Neural crest cell (in vitro differentiated cells): ENCODE measurements at places on chromosomes 6 and 20.

- DNase-seq: no peak
These were observed 700 bp upstream of the LAMA5 start for GRCh38 chr20:62367633-62368391.

- DNase-seq: no peak
These were observed 153.2 kb upstream of the THBS2 start for GRCh38 chr6:169406804-169407203.

DNA sequence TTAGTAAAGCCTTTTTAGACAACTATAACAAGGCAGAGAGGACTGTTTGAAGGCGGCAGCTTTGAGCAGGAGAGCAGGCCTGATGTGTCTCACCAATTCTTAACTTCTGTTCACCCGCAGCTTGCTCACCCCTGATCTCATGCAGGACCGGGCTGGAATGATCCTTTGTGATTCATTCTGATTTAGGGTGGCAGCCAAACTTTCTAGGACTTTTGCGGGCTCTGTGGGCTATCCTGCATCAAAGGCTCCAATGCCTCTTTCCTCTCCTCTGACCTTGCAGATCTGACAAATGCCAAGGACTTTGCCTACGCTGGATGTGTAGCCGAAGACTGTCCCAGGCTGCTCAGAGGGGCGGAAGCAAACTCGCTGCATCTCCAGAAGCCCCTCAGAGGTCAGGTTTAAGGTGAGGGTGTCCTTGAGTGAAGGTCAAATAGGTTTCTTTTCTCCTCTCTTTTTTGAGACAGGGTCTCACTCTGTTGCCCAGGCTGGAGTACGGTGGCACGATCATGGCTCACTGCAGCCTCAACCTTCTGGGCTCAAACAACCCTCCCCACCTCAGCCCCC lies 72.3 kb downstream of the VEGFA start:
- DNase-seq: no peak

- no peak for DNase-seq
These were observed 380.3 kb downstream of the ARHGAP18 start for GRCh38 chr6:129329678-129330077.

GRCh38 chr6:85756982-85757381 lies 114.3 kb upstream of the SYNCRIP start:
- no peak for DNase-seq

GRCh38 chr6:14321992-14322772 lies 204.6 kb downstream of the CD83 start:
- no peak for DNase-seq
